ENCODE measurements at places on chromosomes 6 and 20. TPM values are rescaled to one million over a fixed set of nuclear protein-coding genes. Genes with fewer than 3 reads are reported as not detected.

DNA sequence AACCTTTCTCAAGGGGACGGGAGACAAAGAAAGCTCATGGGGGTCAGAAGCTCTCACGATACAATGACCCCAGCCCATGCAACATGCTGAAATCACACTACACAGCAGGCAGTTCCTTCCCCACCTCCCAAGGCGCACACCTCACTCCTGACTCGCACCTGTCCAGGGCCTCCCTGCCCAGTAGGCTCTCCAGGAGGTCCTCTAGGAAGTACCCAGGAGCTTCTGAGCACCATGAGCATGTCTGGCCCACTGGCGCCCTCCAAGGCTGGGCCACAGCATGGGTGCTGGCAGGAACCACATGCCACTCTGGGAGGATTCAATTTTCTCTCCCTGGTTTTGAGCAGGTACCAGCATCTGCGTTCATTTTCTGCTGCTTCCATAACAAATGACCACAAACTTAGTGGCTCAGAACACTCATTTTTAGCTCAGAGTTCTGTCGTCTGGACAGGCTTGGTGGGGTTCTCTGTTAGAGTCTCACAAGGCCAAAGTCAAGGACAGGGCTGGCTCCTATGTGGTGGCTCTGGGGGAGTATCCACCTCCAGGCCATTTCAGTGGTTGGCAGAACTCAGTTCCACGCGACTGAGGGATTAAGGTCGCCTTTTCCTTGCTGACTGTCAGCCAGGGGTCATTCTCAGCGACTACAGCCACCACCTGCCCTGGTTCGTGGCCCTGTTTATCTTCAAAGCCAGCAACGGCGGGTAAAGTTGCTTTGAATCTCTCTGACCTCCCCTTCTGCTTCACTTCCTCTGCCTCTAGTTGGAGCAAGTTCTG is 32.7 kb downstream of the ACSS1 start:
- no peak for DNase-seq

DNA sequence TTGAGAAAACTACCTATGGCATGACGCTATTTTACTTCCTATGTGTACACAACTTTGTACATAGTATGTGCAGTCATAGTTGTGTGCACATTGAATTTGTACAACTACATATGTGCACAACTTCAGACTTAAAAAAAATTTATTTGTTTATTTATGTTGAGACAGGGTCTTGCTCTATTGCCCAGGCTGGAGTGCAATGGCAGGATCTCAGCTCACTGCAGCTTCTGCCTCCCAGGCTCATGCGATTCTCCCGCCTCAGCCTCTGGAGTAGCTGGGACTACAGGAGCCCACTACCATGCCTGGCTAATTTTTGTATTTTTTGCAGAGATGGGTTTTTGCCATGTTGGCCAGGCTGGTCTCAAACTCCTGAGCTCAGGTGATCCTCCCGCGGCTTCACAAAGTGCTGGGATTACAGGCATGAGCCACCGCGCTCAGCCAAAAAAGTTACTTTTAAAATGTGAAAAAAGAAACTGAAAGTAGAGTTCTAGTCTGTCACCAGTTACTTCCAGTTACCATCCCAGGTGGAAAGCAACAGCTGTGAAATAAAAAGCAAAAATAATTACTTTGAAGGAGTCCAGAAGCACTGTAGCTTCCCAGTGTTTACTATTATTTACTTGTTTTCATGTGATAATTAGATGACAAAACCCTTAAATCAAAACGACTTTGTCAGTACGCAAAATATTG is 1.7 kb upstream of the ZKSCAN8 start:
- no peak for DNase-seq

DNA sequence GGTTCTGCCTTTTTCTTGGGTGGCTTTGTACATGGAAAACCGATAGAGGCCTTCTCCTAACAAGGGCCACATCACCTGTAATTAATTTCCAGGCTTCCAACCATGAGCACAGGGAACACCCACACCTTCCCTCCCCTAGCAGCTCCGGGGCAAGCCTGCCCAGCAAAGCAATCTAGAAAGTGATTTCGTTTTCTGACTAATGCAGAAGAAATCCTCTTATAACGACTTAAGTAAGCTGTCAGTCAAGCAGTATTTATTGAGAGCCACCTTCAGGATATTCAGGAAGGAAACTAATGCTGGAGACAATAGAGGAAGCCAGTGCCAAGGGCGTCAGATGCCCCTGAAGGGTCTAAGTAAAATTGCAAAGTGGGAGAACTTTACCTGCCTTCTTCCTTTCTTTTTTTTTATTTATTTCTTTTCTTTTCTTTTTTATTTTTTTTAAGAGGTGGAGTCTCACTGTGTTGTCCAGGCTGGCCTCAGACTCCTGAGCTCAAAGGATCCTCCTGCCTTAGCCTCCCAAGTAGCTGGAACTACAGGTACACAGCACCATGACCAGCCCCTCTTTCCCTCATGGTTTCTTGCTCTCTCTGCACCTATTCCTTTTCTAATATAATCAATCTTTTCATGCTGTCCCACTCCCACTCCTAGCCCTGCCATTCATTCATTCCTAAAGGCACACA is 67.5 kb upstream of the MBOAT1 start:
- no peak for DNase-seq

DNA sequence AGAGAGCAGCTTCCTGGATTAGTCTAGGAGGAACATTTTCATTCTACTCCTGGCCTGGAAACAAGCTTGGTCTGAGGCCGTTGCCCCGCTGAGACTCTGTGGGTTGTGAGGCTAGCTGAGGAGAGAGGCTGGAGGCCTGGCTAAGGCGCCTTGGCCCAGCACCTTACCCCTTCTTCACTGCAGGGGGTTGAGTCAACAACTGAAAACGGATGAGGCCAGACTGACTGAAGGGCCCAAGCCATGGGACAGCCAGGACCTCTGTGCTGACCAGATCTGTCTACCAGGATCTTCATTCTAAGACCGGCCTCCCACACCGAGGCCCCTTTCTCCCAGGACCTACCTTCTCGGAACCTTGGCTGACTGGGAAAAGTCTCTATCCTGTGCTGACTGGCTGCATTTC is 3.5 kb upstream of the AVP start:
- no peak for DNase-seq

DNA sequence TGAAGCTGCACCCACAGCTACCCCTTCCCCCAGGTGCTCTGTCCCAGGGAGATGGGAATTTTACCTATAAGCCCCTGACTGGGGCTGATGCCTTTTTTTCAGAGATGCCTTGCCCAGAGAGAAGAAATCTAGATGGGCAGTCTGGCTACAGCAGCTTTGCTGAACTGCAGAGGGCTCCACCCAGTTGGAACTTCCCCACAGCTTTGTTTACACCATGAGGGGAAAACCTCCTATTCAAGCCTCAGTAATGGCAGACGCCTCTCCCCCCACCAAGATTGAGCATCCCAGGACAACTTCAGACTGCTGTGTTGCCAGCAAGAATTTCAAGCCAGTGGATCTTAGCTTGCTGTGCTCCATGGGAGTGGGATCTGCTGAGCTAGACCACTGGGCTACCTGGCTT is 122.6 kb upstream of the MOCS1 start:
- no peak for DNase-seq

DNA sequence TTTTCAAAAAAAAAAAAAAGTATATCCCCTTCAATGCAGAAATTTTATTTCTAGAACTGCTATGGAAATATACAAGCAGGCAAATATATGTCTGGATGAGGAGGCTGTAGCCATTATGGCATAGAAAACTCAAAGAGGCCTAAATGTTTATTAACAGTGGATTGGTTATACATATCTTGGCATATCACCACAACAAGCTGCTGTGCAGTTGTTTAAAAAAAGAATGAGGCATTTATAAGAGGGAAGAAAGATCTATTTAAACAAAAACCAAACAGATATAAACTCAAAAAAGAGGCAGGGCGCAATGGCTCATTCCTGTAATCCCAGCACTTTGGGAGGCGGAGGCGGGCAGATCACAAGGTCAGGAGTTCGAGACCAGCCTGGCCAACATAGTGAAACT is 26.2 kb downstream of the CASS4 start:
- DNase-seq, result no peak

SOBP gene
- 0.59 TPM for total RNA-seq

GRCh38 chr20:50932016-50932485 is 814 bp upstream of the ADNP start:
- no peak for DNase-seq

- no peak for DNase-seq
These were observed 43.0 kb upstream of the CCR6 start for GRCh38 chr6:167079853-167080297.

- DNase-seq, result no peak
These were observed 255.9 kb upstream of the SULF2 start for GRCh38 chr20:48041078-48041780.

DNA sequence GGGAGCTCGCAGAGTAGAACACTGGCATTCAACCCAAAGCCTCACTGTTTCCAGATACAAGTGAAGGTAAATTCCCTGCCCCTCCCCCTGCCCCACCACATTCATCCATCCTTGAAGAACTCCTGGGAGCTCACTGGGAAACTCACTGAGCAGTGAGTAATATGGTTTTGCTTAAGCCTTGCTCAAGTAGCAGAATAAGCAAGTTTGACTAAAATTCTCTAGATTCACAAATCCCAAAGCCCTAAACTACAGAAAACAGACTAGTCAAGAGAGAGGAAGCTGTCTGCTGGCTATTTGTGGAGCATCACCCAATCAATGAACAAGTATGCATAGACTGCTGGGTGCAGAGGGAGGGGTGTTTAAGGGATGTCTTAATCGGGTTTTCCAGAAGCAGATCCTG is 82.1 kb downstream of the UNC5CL start:
- no peak for DNase-seq
